Upper lobe of left lung (tissue), 6 donors: ENCODE measurements at places on chromosomes 7 and 10. TPM values are rescaled to one million over a fixed set of nuclear protein-coding genes. Genes with fewer than 3 reads are reported as not detected.

Gene SLC26A3
- total RNA-seq, result not detected

Gene TYW1
- 17.6 TPM for total RNA-seq

Gene LIPN
- total RNA-seq, result 1.9 TPM

Gene CRHR2
- 0.30 TPM for total RNA-seq

Gene LEP
- total RNA-seq, result not detected

Gene PSD
- total RNA-seq, result 10.1 TPM

Gene NAT16
- total RNA-seq, result not detected

DNA sequence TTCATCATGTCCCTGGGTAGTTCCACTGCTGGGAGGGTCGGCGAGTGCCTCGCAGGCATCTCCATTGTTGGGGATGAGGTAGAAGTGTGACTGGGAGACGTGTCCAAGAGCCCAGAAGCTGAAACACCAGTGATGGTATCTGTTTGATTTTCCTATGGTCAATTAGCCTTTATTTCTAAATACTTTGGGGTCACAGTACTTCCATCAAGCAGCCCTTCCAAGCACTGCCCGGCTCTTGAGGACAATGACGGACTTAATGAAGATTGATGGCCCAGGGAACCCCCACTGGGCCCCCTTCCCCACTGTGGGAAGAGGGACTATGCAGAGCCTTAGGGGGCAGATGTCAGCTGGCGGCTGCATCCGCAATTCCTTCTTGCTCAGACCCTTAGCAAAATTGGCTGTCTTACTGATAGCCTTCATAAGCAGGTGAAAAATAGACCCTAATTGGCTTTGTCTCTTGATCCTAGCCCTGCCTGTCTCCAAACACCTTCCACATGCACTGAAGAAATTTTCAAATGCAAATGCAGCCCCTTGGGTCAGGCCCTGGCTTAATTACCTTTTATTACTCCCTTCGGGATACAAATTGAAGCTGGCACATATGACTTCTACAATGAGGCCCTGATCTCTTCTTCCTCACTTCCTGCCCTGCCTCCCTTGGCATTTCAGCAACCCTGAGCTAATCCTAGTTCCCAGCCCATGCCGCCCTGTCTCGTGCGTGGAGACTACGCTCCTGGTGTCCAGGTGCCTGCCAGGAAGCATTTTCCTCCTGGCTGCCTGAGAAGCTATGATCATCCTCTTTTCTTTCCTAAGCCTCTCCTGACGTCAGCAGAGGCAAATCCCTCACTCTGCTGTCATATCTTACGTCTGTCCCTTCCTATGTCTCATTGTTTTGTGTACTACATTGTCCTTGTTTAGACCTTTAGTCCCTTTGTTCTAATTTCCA lies 124.5 kb upstream of the GDF10 start:
- peak; percentile 12 for DNase-seq

DNA sequence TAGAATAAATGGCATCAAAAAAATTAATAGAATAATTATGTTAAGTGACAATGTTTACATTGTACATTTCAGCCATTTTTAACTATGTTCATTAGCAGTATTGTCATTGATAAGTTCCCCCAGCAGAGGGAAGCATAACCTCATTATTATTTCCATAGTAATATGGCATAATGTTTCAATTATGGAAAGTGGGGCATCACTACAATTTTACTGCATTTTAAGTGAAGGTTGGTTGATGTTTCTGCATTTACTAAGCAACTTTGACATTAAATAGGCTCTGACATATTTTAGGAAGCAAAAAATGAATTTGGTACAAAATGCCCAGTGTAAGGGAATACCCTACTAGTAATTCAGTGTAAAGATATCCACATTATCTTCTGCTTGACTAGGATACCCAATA lies 218.3 kb downstream of the SEMA3A start:
- DNase-seq, result no peak

- DNase-seq, result no peak
Measured at GRCh38 chr7:150363872-150364271, 4.8 kb upstream of the REPIN1 start.

GRCh38 chr7:29158795-29159423 lies 12.6 kb upstream of the CPVL start:
- no peak for DNase-seq

DNA sequence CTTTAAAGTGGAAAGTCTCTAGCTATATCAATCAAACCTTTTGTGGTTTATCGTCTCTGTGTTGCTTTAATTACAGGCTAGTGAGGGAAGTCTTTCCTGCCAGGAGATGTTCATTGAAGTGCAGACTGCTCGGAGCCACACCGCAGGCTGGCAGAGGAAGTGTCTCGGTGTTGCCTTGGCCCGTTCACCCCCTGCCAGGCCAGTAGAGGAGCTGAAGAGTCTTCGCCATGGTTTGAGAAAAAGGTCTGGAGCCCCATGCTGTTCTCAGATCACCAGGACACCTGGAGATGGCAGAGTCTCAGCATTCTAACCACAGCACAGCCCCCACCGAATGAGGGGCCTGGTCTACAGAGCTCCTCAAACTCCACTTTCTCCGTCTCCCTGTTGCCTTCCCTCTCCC lies 275.9 kb upstream of the PLPP4 start:
- DNase-seq, result no peak

- DNase-seq, result no peak
Measured at GRCh38 chr7:143850682-143851081, 51.3 kb downstream of the TCAF1 start.

DNA sequence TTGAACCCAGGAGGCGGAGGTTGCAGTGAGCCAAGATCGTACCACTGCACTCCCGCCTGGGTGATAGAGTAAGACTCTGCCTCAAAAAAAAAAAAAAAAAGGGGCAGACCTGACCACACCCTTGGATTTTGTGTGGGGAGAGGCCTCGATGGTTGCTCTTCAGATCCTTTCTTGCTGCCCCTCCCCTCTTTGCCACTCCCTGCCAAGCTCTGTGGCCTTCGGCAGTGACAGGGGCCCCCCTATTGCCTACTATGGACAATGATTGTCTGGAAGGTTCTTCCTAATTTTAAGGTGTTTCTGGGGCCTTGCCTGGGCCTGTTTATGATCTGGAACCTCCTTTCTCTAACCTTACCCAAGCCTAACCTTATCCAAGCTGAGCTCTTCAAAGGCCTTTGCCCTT lies 795 bp downstream of the PRF1 start:
- peak; percentile 3 for DNase-seq

- peak; percentile 15 for DNase-seq
Measured at GRCh38 chr7:28348636-28349035, 63.7 kb upstream of the CREB5 start.

DNA sequence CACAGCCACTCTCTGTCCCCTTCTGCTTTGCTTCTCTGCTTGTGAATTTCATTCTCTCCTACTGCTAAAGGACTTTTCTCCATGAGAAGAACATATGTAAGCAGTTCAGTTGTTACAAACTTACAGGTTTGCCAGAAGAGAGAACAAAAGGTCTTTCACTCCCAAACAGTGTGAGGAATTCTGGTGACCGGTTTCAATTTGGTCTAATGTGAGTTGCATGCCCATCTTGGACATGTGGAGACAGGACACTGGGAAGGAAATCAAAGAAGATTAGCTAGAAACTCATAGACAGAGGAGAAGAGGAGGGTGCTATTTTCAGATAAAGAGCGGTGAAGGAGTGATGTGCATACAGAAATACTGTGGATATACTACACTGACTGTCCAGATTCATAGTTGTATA lies 209.5 kb upstream of the INHBA start:
- no peak for DNase-seq

DNA sequence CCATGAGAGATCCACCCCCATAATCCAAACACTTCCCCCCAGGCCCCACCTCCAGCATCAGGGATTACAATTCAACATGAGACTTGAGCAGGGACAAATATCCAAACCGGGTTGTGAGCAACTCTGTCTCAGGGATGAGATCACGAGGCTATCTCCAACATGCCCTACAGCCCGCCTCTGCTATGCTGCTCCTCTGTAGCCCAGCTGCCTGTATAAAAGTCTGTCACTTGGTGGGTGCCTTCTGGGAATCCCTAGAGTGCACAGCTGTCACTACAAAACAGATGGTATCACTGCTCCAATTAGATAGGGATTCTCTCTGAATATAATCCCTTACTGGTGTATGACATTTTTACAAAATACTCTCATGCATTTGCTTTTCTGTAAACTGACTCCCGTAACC lies 114.9 kb upstream of the NANOS1 start:
- no peak for DNase-seq

DNA sequence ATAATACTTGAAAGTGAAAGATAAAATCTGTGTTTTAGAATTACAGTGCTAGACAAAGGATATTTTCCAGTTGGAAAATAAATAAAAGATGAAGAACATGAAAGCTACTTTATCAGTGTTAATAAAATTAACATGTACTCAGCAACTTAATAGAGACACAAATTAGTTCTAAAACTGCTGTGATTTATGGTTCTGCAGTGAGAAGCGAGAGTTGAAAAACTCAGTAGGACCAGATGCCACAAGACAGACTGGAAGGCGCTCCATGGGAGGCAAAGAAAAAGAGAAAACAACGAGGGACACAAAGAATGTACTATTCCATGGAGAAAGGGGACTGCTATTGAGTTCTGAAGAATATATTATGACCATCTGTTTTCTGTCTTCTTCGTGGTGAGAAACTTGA lies 590.4 kb downstream of the PHTF2 start:
- no peak for DNase-seq

DNA sequence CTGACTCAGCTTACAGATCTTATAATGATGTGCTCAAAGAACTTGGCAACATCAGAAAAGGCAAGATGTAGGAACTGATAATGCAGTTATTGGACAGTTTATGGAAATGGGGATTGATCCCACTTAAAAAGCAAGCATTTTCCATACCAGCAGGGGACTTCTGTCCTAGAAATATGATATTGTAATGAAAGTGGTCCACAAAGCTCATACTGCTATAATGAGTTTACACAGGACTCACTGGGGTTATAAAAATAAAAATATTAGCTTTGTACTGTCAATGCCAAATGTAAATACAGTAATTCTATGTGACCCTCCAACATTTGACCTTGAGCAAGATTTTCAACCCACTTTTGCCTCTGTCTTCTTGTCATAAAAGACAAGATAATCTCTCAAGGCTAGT lies 145.5 kb upstream of the SEM1 start:
- no peak for DNase-seq

- no peak for DNase-seq
Measured at GRCh38 chr7:31724696-31725095, 37.7 kb downstream of the PPP1R17 start.

DNA sequence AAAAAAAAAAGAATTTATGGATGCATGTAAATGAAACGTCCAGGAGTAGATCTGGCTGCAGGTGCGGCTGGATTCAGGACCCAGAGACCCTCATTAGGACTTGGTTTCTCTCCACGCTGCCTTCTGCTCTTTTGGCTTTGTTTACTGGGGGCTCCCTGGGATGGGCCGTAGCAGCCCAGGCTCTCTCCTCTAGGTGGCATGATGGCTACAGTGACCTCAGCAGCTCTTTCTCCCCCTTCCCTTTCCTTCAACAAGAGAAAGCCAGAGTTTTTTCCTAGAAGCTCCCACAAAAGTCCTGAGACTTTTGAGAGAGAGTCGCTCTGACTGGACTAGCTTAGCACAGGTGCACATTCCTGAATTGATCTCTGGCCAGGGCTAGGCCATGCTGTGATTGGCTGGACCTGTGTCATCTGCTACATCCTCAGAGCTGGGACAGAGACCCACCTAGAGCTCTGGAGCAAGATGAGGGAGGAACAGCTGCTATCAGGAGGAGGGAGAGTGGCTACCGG lies 67.8 kb upstream of the PDCD4 start:
- DNase-seq, result no peak

DNA sequence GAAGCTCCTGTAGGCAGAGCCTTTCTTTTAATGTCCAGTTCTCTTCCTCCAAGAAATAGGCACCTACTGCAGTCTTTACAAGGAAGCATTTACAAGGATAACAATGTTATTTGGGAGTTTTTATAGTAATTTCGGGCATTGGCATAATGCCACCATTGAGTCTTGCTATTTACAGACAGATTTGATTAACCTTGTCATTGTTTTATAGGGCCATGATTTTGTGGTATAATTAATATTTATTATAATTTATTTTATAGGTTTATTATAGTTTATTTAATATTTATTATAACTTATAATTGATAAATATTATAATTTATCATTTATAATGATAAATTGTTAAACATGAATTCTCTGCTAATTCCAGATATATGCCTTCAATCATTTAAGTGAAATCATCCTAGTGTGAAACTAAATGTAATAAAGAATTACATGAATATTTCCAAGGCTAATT lies 573 bp upstream of the POT1 start:
- DNase-seq, result no peak

GRCh38 chr7:116674508-116675173 lies 2.6 kb downstream of the MET start:
- DNase-seq, result no peak

- DNase-seq, result peak; percentile 55
Measured at GRCh38 chr7:43108255-43109011, 4.0 kb upstream of the HECW1 start.

DNA sequence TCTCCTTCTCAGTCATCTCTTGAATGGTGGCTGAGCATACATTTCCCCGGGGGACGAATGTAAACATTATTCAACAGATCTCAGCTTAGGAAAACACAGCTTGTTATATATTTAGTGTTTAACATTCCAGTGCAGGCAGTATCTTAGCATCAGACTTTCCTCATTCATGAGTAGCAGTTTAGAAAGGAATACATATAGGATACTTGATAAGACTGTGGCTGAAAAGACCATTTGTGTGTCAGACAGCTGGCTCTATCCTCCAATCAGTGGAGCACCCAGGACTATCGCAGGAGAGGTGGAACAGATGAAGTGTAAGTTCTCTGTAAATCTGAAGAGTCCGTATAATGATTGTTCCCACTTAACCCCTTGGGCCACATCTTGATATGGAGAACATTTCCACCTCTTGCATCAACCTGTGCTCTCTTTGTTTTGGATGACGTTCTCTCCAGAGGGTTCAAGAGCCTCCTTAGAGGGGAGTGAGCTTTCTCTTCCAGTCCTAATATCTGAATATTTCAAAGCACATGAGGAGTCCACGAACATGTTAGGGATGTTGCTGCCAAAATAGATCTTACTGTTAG lies 34.0 kb downstream of the ERLIN1 start:
- no peak for DNase-seq

GRCh38 chr7:142108728-142109505 lies 2.6 kb upstream of the MGAM2 start:
- DNase-seq, result no peak

GRCh38 chr7:17233603-17234002 lies 64.8 kb upstream of the AHR start:
- DNase-seq, result no peak

DNA sequence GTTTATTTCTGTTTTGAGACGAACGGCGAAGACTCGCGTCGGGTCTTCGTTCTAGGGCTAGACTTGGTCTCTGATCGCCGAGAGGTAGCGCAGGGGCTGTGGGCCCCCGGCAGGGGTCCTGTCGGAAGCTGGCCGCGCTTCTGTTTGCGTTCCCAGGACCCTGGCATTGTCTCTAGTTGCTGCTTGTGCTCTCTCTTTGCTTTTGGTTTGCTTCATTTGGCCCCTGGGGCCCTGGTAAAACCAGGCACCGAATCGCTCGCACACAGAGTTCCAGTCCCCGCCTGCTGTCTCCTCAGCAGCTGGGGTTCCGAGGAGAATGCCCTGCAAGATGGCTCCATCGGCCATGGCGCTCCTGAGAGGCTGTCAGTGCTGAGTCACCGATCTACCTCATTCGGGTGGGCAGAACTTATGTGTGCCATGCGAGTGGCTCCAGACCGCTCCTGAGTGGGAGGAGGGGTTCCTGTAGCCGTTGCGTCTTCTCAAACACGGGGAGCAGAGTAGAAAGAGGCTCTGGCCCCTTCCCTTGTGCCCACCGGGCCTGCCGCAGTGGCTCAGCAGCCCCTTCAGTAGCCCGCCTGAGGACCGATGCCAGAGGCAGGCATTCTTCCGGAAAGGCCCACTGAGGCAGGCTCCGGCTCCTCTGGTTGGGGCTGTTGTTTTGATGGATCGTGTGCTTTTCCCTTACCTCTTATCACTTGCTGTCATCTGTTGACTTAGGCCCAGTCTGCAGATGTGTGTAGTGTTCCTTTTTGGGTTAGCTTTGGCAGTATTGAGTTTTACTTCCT lies 826 bp downstream of the CHPF2 start:
- DNase-seq, result peak; percentile 81
